Activated T-helper 2 cell treated with anti-CD3 and anti-CD28 coated beads, Interferon-gamma antibody, Interleukin-2, Interleukin-4, amounts not matched to agents 10 μg/mL and 5 μg/mL and 100 μg/mL, durations not matched to agents 14 hours and 24 hours and 36 hours (primary cell): ENCODE measurements at places on chromosomes 12 and 14.

DNA sequence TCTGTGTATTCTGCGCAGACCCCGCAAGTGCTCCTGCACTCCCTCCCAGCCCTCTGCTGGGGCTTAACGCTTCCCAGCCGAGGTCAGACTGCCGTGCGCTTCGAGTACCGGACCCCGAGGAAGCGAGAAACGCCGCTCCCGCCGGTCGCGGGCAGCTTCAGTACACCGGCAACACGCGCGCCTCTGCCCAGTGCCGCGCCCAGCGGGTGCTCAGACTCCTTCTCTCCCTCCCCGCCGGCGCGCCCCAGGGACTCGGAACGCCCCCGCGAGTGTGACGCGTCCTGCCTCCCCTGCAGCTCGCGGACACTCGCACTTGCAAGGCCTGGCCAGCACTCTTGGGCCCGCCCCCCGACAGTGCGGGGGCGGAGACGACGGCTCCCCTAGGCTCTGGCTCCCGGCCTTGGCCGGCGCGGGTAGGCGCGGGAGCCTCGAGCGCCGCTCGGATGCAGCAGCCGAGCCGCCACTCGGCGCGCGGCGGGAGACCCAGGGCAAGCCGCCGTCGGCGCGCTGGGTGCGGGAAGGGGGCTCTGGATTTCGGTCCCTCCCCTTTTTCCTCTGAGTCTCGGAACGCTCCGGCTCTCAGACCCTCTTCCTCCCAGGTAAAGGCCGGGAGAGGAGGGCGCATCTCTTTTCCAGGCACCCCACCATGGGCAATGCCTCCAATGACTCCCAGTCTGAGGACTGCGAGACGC lies at the start of gene PTGER2:
PTGER2 (plus strand) TSS at position 410 of the 692 bp plus-strand sequence; CDS start at position 647, 237 bp downstream.
- H3K27me3 ChIP-seq: no peaks in the 10 kb centered on the region
- peaks cover 55% of the 10 kb centered on the region for H3K36me3 ChIP-seq
- H3K27ac ChIP-seq: peak within 1 kb of the TSS; percentile 98
- peak within 1 kb of the TSS; percentile 100 for H3K4me3 ChIP-seq
- peak; percentile 87 for DNase-seq
- peaks cover 59% of the 10 kb centered on the region for H3K4me1 ChIP-seq

DNA sequence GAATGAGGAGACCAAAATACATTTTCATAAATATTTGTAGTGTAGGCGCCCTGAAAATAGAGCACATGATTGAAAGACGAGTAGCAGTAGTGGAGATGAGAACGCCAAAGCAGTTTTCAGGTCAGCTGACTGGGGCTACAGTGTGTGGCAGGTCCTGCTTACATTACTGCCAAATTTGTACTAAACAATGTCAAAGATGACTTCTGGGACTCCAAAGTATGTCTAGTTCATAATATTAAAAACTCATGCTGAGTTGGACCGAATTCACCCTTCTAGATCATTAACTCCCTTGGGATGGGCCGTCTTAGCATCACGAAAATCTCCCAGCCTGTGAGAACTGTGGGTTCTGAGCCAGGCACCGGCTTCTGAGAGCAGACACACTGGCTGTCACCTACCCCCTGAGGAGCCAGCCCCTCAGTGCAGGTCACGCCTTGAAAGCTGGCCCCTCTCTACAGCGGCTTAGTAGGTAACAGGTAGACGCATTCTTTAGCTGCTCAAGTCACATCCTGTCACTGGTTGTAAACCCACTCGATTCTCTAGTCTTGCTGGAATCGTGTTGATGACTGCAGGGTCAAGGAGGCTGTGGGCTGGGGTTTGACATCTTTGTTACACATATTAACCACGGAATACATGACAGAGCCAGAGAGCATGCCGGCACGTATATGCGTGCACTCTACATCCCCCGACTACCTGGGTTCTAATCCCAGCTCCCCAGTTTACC lies 210.4 kb downstream of the ETV6 start:
- no peak for DNase-seq
- H3K27me3 ChIP-seq: no peaks in the 10 kb centered on the region
- peak overlapping the region; percentile 47 for H3K27ac ChIP-seq
- H3K4me3 ChIP-seq: no peak overlapping the region

DNA sequence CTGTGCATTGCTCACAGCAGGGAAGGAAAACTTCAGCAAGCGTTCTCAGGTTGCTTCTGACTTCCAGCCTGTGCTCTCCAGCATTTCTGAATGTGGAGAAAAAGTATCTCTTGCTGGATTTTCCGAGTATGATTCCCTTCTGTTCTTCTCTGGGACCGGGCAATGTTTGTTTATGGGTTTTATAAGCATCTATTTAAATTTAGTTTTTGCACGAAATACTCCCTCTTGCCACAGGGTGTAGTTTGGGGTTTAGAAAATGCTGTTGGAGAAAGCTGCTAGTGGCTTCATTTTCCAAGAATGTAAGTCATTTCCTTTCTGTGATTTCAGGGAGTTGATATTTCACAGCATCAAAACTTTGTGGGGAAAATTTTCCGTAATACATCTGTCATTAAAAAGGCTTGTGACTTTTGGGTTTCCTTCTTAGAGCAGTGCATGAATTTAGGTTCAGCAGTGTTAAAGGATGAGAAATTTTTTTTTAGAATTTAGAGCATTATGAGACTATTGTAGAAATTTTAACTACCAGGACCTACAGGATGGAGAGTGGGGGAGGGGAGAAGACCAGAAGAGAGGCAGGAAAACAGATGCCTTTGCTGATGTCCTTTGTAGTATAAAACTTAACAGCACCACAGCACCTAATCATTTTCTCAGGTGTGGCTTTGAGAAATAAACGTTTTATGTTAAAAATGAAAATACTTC lies 1.5 kb downstream of the FRMD6 start:
- peak overlapping the region; percentile 82 for H3K27ac ChIP-seq
- peaks cover 11% of the 10 kb centered on the region for H3K27me3 ChIP-seq
- peaks cover 30% of the 10 kb centered on the region for H3K4me1 ChIP-seq
- H3K4me3 ChIP-seq: peak overlapping the region; percentile 84
- no peak for DNase-seq

GRCh38 chr12:47762850-47763465 lies 4.3 kb upstream of the RAPGEF3 start:
- H3K4me1 ChIP-seq: peaks cover 11% of the 10 kb centered on the region
- no peak for DNase-seq
- H3K36me3 ChIP-seq: no peaks in the 10 kb centered on the region
- H3K27me3 ChIP-seq: peaks cover 18% of the 10 kb centered on the region
- no peak overlapping the region for H3K27ac ChIP-seq

DNA sequence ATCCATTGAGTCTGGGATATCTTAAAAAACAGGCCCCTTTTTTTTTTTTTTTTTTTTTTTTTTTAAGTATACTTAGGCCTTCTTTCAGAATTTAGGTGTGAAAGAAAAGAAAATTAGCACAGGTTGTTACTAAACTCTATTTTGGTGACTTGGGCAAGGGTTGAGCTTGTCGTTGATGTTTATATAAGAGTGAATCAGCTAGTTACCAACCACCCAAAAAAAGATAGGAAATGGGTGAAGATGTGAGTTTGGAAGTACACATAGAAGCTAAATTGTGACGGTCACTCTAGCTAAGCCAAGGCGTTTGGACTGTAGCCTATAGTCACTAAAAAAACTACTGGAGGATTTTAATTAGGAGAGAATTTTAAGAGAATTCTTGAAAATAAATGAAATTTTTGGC lies 1247.2 kb downstream of the AACS start:
- H3K27ac ChIP-seq: no peak overlapping the region
- no peaks in the 10 kb centered on the region for H3K4me1 ChIP-seq
- H3K27me3 ChIP-seq: no peaks in the 10 kb centered on the region
- H3K4me3 ChIP-seq: no peak overlapping the region

GRCh38 chr12:52214421-52214802 lies 18.6 kb upstream of the KRT7 start:
- DNase-seq: no peak
- no peaks in the 10 kb centered on the region for H3K36me3 ChIP-seq
- H3K27me3 ChIP-seq: peaks cover 10% of the 10 kb centered on the region
- no peak overlapping the region for H3K4me3 ChIP-seq
- H3K27ac ChIP-seq: no peak overlapping the region

DNA sequence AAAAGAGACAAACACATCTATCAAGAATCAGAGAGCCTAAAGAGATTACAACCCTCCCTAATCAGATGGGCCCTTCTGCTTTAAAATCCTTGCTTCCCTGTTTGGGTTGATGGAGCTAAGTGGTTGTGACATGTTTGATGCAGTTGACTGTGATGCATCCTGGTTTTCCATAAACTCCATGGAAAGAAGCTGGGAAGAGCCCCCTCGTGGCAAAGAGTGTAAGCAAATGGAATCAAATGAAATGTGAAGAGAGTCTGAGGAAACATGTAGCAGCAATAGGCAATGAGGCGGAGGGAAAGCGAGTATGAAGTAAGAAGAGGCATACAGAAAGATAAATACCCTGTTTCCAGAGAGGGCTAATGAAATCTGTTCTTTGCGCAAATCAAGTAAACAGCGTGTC lies 70.4 kb upstream of the SLCO1C1 start:
- no peak overlapping the region for H3K27ac ChIP-seq
- H3K4me3 ChIP-seq: no peak overlapping the region
- no peaks in the 10 kb centered on the region for H3K27me3 ChIP-seq
- no peaks in the 10 kb centered on the region for H3K4me1 ChIP-seq

- H3K4me1 ChIP-seq: peaks cover 2% of the 10 kb centered on the region
- peak overlapping the region; percentile 7 for H3K4me3 ChIP-seq
- no peak overlapping the region for H3K27ac ChIP-seq
- peaks cover 26% of the 10 kb centered on the region for H3K27me3 ChIP-seq
- no peaks in the 10 kb centered on the region for H3K36me3 ChIP-seq
Measured at GRCh38 chr12:33440477-33440876, 858 bp upstream of the SYT10 start.

GRCh38 chr14:64114166-64114565 lies 180.0 kb downstream of the ESR2 start:
- H3K4me1 ChIP-seq: no peaks in the 10 kb centered on the region
- no peak for DNase-seq
- no peak overlapping the region for H3K4me3 ChIP-seq
- no peaks in the 10 kb centered on the region for H3K27me3 ChIP-seq
- H3K27ac ChIP-seq: no peak overlapping the region

DNA sequence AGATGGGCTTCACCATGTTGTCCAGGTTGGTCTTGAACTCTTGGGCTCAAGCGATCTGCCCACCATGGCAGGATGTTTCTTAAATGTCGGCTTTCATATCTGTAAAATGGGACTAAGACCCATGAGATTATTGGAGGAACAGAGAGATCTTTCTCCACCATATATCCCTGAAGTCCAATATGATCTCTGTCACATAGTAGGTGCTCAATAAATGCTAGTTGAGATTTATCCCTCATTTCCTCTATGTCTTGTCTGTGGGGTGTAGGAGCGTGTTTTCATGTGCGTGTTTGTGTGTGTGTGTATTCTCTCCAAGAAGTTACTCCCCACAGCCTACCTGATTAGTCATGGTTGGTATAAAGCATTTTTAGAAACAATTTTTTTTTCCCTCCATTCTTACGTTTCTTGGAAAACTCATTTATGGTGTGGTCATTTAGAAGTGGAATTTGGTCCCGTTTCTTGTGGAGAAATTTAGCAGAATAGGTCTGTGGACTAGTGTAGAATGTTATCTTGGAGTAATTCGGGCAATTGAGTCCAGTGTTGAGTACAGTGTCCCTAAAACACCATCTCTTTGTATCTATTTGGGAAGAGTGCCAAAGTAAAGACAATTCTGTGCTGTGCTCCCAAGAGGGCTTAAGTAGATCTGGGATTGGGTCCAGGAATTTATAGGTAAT lies 4.3 kb downstream of the STRAP start:
- no peak overlapping the region for H3K27ac ChIP-seq
- H3K4me3 ChIP-seq: no peak overlapping the region
- no peak for DNase-seq
- H3K4me1 ChIP-seq: peaks cover 44% of the 10 kb centered on the region
- H3K27me3 ChIP-seq: no peaks in the 10 kb centered on the region

DNA sequence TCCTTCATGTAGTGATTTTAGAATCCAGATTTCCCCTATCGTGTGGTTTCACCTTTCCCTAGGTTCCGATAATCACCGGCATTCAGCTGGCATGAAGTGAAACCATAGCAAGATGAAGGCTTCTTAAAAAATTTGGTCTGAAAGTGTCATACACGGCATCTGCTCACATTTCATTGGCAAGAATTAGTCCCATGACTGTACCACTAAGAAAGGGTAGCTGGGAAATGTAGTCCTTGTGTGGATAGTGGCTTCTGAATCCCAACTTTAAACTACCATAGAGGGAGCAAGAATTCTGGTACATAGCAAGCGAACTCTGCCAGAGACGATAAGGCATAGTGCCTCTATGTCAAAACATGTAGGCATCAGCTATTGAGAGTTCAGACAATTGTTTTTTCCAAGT lies 360.1 kb upstream of the TBX3 start:
- no peak overlapping the region for H3K4me3 ChIP-seq
- no peaks in the 10 kb centered on the region for H3K36me3 ChIP-seq
- no peaks in the 10 kb centered on the region for H3K4me1 ChIP-seq
- H3K27me3 ChIP-seq: no peaks in the 10 kb centered on the region
- no peak overlapping the region for H3K27ac ChIP-seq

- DNase-seq: no peak
- no peak overlapping the region for H3K4me3 ChIP-seq
- H3K27me3 ChIP-seq: no peaks in the 10 kb centered on the region
- H3K4me1 ChIP-seq: peaks cover 29% of the 10 kb centered on the region
- peaks cover 47% of the 10 kb centered on the region for H3K36me3 ChIP-seq
- no peak overlapping the region for H3K27ac ChIP-seq
Measured at GRCh38 chr14:51929166-51929565, 60.2 kb upstream of the RTRAF start.

GRCh38 chr12:91805031-91805430 lies 340.6 kb downstream of the BTG1 start:
- H3K36me3 ChIP-seq: peaks cover 16% of the 10 kb centered on the region
- no peaks in the 10 kb centered on the region for H3K27me3 ChIP-seq
- H3K4me3 ChIP-seq: no peak overlapping the region
- DNase-seq: no peak

DNA sequence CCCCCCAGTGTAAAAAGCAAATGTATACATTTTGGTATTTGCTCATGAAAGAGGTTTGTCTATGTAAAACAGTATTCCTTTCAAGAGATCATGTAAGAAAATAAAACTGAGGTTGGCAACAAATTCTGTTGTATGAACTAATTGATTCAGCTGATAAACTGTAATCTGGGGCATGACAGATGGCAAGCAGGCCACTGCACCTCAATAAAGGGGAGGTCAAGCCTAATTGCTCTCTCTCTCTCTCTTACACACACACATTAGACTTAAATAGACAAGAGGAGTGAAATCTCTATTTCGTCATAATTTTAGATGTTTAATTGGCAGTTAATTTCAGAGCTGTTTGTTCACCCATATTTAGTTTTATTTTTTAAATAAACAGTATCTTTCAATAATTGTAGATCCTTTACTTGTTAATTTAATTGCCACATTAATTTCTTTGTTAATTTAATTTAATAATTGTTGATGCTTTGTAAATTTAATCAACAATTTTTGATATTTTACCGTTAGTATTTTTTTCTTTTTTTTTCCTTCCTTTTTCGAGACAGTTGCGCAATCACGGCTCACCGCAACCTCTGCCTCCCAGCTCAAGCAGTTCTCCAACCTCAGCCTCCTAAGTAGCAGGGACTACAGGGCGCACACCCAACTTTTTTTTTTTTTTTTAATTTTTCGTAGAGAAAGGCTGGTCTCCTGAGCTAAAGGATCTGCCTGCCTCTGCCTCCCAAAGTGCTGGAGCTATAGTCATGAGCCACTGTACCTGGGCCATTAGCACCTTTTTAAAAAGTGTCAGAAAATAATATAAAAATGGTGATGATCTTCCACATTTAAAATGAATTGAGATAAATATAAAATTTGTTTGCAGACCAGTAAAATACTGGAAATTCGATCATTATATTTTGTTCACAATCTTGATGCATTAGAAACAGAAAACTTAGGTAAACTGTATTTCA lies 577.7 kb downstream of the SLC16A7 start:
- no peak overlapping the region for H3K27ac ChIP-seq
- H3K4me1 ChIP-seq: no peaks in the 10 kb centered on the region
- no peak for DNase-seq
- no peak overlapping the region for H3K4me3 ChIP-seq
